ENCODE measurements at places on chromosomes 1 and 21. TPM values are rescaled to one million over a fixed set of nuclear protein-coding genes. Genes with fewer than 3 reads are reported as not detected.
A peak's percentile ranks its signal among the peaks of the same experiment; 100 is the strongest.

DNA sequence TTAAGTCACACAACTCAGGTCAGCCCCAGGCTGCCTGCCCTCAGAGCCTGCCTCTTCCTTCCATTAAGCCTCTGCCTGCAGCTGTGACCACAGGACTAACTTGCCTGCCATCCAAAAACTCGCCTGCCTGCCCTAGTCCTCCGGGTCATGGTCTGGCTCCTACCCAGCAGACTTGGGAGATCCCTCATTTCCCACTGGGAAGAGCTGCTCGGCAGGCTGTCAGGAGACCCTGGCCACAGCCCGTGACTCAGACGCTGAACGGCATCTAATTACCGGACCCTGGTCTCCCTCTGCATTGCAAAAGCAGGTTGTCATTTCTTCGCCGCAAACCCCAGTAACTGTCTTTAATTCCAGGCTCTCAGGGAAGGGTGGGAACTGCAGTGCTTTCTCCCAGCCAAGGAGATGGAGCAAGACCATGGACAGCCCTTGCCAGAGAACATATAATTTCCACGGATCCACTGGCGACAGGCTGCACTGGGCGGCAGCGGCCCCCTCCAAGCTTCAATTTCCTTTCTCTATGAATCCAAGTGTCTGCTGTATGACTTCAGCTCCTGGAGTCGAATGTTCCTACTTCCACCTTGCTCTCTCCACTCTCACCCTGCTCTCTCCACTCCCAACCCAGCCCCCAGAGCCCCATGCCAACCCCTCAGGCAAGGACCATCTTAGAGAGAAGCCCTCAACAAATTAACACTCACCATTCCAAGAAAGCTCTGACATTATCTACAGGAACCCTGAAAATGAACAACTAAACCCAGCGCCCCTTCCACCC lies 20.4 kb downstream of the OLFML2B start:
- no peak for DNase-seq

- no peak for DNase-seq
Observed at GRCh38 chr21:37983336-37984095, 67.3 kb upstream of the KCNJ6 start.

DNA sequence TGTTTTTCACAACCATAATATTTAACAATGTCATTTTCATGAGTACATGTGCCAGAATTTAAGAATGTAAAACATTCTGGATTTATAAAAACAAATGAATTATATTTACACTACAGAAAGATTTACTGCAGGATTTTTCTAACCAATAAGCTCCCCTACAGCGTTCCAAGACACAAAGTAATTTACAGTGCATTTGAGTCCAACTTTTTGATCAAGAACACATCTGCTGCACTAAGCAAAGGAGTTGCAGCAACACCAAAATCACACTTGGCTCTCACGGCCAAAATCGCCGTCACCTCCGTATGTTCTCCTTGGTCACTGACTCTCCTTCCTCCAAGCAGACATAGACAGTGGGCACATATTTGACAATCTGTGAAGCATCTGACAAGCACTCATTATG lies 7.7 kb downstream of the VPS26C start:
- no peak for DNase-seq

DNA sequence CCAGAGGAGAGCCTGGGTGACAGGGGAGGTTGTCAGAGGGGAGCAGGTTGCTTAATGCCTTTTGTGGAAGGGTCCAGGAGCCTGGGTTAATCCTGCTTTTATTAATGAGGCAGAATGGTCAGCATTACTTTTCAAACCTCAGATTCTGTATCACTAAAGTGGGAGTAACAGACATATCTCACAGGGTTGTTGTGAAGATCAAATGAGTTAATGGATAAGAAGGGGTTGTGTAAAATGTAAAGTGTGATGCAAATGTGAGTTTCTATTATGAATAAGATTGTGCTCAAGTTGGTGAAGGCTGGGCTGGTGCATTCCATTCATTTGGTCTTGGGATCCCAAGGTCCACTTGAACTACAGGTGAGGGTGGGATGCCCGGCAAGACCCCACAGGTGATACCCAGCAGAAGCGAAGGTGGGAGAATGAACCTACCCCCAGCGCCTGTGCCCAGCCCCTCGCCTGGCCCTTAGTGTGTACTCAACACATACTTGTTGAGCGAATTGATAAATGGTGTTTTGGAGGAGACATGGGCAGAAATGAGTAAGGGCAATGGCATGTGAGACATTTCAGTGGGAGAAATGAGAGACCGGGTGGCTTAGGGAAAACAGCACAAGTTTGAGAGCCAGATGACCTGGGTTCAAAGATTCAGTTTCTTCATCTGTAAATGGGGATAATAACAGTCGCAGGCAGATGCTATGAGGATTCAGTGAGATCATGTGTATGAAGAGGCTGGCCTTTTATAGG lies 6.2 kb downstream of the SLC26A9 start:
- no peak for DNase-seq

Gene CAPZA1
- 128 TPM for total RNA-seq

- DNase-seq = no peak
Observed at GRCh38 chr21:23986214-23986613, 1621.1 kb downstream of the MRPL39 start.

DNA sequence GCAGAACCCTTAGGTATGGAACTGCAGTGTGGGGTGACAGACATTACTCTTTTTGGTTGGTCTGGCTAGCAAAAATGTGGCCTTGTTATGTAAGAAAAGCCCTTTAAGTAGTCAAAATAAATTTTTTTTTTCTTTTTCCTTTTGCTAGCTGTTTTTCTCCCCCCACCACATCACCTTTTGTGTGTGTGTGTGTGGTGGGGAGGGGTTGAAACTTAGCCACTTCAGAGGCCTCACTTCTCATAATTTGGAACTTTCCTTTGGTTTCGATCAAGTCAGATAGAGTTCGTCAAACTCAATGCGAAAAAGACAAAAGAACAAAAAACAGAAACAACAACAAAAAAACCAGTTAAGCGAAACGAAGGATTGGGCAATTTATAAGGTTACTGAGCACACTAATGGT lies 1.9 kb upstream of the PRMT2 start:
- DNase-seq = no peak

DNA sequence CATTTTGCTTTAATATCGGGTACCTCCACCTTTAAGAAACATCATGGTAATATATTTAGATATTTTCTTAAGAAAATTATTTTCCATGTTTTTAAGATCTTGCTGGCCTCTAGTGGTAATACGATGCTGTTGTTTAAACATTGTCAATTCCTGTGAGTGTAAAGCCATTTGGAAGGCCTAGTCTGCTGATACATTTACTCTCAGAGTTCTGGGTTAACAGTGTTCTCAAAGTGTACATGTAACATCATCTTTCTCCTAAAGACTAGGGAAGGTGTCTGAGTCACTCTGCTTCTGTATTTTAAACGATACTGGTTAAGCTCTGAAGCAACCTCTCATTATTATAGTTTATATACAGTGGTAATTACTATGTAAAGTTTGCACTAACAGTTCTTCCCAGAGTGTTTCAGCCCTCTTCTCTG lies 189.1 kb downstream of the RASAL2 start:
- DNase-seq = no peak

DNA sequence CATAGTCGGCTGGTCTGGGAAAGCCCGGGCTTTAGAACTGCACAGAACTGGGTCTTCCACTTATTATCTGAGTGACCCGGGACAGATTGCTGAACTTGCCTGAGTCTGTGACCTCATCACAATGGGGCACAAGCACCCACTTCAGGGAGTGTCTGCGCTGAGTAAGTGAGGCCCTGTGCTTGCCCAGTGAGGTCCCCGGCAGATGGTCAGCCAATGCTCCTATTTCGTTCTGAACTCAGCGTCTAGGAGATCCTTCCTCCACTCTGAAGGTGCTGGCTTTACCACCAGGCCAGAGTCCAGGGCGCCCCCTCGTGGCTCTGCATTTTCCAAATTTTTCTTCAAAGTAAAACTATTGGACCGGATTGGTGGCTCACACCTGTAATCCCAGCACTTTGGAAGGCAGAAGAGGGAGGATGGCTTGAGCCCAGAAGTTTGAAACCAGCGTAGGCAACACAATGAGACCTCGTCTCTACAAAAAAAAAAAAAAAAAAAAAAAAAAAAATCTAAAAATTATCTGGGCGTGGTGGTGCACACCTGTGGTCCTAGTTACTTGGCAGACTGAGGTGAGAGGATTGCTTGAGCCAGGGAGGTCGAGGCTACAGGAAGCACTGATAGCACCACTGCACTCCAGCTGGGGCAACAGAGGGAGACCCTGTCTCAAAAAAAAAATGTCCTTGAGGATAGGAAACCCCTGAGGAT lies 61.7 kb downstream of the FCRL5 start:
- peak; percentile 17 for DNase-seq

GRCh38 chr1:93907718-93908117 lies 1.5 kb downstream of the GCLM start:
- DNase-seq = no peak

GRCh38 chr1:10835421-10835820 lies 39.0 kb upstream of the CASZ1 start:
- no peak for DNase-seq

DNA sequence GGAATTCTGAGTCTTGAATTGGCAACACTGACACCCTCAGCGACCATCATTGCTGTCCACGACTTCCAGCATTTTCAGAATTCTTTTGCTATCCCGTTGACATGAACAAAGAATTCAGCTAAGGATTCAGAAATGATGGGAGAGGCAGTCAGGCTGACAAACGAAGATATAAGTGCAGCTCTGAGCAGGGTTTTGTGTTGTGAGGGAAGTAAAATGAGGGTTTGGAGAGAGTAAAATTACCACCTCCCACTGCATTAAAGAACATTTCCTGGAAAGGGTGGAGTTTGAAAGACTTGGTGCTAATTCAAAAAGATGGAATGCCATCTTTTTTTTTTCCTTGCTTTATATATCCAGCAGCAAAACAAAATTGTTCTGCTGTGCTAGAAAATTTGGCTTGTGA lies 4.9 kb upstream of the ELK4 start:
- DNase-seq = no peak

DNA sequence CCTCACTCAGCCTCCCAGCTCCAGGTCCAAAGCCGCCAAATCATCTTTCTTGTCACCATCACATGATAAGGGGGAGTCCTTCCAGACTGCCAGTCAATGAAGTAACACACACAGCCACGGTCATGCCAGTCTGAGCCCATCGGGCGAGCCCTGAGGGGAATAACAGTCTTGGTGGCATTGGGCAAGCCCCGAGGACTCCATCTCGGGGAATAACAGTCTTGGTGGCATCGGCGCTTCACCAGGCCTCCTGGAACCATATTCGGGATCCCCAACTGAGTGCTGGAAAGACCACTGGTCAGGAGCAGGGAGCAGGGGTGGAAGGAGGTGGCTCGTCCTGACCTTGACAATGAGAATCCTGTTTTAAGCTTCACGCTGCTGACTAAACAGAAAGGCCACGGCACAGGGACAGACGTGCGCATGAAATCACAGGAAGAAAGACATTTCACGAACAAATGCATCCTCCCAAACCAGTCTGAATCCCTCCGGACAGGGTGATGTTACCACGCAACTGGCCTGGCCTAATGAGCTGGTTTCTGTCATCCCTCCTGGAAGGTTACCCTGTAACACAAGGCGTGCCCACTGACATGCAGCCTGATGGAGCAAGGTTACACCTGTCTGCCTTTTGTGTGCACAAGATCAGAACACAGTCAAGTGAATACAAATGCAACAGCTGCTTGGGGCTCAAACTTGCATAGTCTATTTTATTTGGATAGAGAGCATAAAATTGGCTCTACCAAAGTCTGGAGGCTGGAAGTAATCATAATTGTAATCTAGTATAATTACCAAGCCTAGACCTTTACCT lies 517.4 kb downstream of the KIF26B start:
- DNase-seq = no peak

GRCh38 chr21:45155910-45156309 lies 81.5 kb downstream of the ADARB1 start:
- no peak for DNase-seq

- no peak for DNase-seq
Observed at GRCh38 chr1:62444701-62445100, 7.9 kb downstream of the USP1 start.

DNA sequence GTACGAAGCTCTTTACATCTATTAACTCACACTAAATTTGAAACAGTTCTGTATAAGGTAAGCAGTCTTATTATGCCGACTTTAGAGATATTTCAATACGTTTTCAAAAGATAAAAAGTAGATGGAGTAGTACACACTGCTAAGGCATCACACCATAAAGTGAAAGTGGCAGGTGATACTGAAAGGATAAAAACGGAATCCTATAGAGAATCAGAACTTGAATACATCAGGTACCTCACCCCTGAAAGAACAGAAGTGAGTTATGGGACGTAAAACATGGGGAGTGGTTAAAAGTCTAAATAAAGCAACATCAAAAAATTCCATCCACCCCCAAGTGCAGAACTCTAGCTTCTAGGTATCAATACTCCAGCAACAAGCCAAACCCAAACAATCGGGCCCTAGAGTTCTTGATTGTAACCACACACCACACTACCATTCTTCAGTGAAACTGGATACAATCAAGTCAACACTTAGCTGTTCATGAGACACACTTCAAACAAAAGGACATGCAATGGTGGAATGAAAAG lies 142.6 kb downstream of the SMYD3 start:
- DNase-seq = no peak

Measured in Panc1 (cell line).